ENCODE measurements at places on chromosomes 11 and 22.
A peak's percentile ranks its signal among the peaks of the same experiment; 100 is the strongest.

GRCh38 chr22:50529897-50530579, at the start of gene TYMP:
TSS of gene TYMP (minus strand) at chr22:50530012. CDS start at chr22:50529709, 303 bp downstream.
- no peak for DNase-seq

DNA sequence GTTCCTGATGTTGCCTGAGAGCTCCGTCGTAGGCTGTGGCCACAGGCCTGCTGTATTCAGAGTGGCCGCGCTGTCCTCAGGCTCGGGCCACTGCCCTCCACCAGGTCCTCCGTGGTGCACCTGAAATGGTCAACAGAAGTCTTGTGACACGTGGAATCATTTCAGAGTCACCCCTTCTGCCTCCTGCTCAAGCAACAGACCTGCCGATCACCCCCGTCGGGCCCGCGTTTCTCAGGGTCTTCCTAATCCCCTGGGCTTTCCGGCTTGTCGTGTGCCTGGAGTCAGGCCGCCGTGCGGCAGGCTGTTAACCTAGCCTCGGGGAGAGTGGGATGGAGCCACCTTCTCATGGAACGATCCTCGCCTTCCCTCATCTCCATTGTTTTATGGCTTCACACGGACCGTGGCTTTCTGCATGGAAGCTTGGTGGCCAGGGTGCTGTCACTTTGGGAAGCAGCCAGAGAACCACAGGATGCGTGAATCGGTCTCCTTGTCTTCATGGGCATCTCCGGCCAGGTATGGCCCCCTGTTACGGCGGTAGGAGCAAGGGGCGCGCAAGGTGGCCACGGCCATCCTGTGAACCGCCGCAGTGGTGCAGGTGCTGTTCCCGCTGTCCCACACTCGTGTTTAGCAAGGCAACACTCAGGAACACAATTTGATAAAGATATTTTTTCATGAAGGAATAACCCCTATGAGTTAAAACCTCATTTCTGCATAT, 24.1 kb downstream of the NADSYN1 start:
- DNase-seq, result no peak

- DNase-seq, result no peak
Measured at GRCh38 chr11:117094776-117095175, 3.5 kb downstream of the SIK3 start.

DNA sequence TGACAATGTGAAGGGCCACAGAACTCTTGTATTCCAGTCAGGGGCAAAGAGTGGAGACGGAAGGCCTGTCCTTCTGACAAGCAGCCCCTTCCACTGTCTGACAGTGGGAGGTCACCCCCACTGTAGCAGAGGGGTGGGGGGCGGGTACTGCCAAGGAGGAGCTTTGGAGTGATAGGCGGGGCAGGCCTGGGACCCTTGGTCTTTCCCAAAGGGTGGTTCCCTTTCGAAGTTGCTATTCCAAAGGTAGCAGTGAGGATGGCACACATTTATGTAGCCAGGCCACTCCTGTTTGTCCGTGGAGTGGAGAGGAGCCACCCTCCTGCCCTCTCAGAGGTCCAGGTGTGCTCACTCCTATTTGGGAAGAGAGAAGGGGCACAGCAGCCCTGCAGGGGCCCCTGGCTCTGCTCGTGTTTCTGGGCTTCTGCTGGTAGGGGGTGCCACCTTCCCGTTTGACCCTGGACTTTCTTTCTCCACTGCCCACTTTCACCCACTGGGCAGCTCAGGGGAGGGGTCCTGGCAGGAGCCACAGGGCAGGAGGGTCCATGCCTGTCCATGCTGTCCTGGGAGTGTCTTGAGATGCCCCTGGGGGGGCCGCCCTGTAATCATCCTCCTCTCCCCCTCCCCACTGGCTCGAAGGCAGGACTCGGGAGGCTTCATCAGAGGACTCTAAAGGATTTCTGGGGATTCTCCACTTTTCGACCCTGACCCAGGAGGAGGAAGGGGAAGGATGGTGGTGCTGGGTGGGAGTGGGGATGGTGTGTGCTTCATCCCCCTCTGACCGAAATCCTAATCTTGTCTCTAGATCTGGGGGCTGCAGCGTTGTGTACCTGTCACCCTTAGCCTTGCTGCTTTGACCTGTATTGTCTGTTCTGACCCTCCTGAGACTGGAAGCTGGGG, 994 bp downstream of the TAGLN start:
- DNase-seq, result no peak

DNA sequence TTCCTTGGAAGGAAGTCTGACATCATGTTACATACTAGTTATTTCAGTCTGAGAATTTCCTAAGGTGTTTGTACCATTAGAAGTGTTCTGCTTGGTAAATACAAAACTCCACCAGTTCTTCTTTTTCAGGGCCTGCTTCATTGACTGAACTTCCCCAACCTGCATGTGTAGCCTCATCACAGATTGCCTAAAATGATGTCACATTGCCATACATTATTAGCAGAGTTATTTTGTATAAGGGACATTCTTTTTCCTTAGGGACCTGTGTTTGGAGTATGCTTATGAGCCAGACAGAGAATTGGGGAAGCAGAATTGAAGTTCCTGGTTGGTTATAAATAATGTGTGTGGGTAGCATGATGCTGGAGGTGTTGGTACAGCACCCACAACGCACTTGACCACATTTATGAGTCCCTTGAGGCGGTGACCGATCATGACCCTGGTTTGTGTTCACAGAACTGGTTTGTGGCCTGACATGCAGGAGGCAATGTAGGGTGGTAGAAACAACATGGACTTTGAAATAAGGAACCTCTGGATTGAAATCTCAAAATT, 16.4 kb upstream of the MMP7 start:
- DNase-seq, result no peak

- no peak for DNase-seq
Measured at GRCh38 chr11:86444981-86445380, 70.3 kb downstream of the CCDC81 start.

DNA sequence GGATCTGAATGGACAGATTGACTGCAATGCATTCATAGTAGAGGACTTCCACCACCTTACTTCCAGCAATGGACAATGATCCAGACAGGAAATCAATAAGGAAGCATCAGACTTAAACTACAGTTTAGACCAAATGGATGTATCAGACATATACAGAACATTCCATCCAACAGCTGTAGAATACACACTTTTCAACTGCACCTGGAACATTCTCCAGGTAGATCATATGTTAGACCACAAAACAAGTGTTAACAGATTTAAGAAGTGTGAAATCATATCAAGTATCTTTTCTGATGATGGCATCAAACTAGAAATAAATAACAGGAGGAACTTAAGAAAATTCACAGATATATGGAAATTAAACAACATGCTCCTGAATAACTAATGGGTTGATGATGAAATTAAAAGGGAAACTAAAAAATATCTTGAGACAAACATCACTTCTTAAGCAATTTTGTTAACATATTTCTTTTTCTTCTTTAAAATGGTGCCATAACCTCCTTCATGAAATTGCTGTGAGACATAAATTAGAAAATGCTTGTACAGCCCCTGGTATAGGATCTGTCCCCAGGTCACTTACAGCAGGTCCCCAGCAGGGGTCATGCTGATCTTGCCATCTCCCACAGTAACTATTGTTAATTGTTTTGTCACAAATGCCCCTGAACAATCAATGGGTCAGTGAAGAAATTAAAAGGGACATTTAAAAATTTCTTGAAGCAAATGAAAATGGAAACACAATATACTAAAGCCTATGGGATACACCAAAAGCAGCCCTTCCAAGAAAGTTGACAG, 100.0 kb upstream of the OR4B1 start:
- no peak for DNase-seq

GRCh38 chr22:40853961-40854360, 2.5 kb downstream of the ST13 start:
- no peak for DNase-seq

DNA sequence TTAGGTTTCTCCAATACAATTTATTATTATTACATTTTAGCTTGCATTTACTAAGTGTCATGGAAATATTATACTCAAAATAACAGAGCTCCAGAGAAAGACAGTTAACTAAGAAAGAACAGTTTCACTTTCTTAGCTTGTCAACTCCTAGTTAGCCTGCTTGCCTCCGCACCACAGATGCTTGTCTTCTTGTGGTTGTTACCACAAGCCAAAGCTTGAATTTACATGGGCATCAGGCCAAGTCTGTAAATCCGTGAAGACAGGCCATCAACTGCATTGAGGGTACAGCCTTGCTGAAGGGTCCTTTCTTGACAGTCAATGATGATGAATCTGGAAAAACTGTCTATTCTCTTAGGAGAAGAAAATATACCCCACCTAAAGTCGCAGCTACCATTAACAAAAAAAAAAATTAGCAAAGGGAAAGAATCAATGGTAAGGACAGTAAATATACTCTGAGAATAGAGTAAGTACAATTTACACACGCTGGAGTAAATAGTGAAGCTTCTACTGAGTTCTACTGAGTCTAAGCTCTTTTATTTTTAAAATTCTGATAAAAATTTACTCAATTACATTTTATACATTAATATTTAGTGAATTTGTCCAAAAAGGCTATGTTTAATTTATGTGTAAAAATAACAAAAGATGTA, 15.6 kb upstream of the DENND5A start:
- peak; percentile 23 for DNase-seq

GRCh38 chr11:47485107-47485506, 36.2 kb upstream of the RAPSN start:
- no peak for DNase-seq

GRCh38 chr11:37896016-37896415, 1298.0 kb upstream of the RAG2 start:
- DNase-seq, result no peak

GRCh38 chr11:81220146-81220895, 1513.3 kb downstream of the FAM181B start:
- no peak for DNase-seq

DNA sequence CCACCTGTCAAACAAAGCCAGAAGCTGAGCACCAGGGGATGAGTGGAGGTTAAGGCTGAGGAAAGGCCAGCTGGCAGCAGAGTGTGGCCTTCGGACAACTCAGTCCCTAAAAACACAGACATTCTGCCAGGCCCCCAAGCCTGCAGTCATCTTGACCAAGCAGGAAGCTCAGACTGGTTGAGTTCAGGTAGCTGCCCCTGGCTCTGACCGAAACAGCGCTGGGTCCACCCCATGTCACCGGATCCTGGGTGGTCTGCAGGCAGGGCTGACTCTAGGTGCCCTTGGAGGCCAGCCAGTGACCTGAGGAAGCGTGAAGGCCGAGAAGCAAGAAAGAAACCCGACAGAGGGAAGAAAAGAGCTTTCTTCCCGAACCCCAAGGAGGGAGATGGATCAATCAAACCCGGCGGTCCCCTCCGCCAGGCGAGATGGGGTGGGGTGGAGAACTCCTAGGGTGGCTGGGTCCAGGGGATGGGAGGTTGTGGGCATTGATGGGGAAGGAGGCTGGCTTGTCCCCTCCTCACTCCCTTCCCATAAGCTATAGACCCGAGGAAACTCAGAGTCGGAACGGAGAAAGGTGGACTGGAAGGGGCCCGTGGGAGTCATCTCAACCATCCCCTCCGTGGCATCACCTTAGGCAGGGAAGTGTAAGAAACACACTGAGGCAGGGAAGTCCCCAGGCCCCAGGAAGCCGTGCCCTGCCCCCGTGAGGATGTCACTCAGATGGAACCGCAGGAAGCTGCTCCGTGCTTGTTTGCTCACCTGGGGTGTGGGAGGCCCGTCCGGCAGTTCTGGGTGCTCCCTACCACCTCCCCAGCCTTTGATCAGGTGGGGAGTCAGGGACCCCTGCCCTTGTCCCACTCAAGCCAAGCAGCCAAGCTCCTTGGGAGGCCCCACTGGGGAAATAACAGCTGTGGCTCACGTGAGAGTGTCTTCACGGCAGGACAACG, 11.7 kb downstream of the CXCR5 start:
- DNase-seq, result no peak

Data from activated naive CD8-positive, alpha-beta T cell treated with anti-CD3 and anti-CD28 coated beads, Interleukin-2, amount 50 U/mL, for 16 hours (primary cell).